ENCODE measurements at places on chromosomes 4 and X. TPM values are rescaled to one million over a fixed set of nuclear protein-coding genes. Genes with fewer than 3 reads are reported as not detected.

XK gene
- total RNA-seq: not detected

IL1RAPL2 gene
- total RNA-seq: not detected

DNA sequence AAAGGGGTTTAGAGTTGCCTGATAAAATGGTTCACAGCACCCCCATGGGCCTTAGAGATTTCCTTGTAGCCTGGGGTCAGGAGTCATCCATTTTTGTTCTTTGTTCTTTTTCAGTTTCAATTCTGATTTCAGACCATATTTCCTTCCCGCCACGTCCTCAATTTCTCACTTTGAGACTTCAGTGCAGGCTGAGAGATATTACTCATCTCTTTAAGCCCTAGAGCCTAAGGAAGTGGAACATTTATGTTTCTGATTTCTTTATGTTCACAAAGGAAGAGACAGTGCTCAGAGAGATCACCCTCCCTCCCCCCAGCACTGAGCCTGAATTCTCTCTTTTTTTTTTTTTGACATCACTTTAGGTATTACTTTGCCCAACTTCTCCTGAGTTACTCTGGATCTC, 56.3 kb downstream of the MSN start:
- H3K36me3 ChIP-seq: peaks cover 18% of the 10 kb centered on the region
- H3K4me3 ChIP-seq: peak overlapping the region; percentile 14
- H3K27me3 ChIP-seq: no peaks in the 10 kb centered on the region
- peak; percentile 67 for DNase-seq

DNA sequence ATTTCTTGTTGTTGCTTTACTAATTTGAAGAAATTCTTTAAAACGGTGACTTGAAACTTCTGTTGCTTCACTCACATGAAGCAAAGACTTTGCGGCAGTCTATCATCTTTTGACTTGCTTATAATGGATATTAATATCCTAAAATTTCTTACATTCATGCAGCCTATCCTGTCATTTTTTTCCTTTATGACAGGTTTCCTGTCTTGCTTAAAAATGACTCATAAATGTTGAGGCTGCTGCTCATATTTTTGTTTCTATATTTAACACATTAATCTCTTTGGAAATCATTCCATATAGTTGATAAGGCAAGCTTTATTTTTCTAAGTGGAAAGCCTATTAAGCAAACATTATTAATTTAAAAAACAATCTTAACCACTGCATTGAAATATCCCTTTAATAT, 176.6 kb upstream of the GALNTL6 start:
- H3K4me3 ChIP-seq: no peak overlapping the region
- no peaks in the 10 kb centered on the region for H3K27me3 ChIP-seq
- H3K27ac ChIP-seq: no peak overlapping the region

GRCh38 chrX:72146527-72146926, 14.8 kb upstream of the RTL5 start:
- peaks cover 60% of the 10 kb centered on the region for H3K27me3 ChIP-seq
- no peaks in the 10 kb centered on the region for H3K36me3 ChIP-seq
- no peak for DNase-seq
- peaks cover 25% of the 10 kb centered on the region for H3K4me1 ChIP-seq

- H3K4me3 ChIP-seq: no peak overlapping the region
- no peak for DNase-seq
- H3K27ac ChIP-seq: no peak overlapping the region
Measured at GRCh38 chrX:10508891-10509290, 111.5 kb downstream of the MID1 start.

- peaks cover 10% of the 10 kb centered on the region for H3K4me1 ChIP-seq
- no peak overlapping the region for H3K27ac ChIP-seq
- H3K27me3 ChIP-seq: no peaks in the 10 kb centered on the region
- no peak overlapping the region for H3K4me3 ChIP-seq
Measured at GRCh38 chr4:150501983-150502382, 80.0 kb upstream of the MAB21L2 start.

- no peak overlapping the region for H3K27ac ChIP-seq
- H3K4me3 ChIP-seq: no peak overlapping the region
- H3K4me1 ChIP-seq: peaks cover 5% of the 10 kb centered on the region
Measured at GRCh38 chrX:100677611-100678181, 33.7 kb downstream of the SRPX2 start.

DNA sequence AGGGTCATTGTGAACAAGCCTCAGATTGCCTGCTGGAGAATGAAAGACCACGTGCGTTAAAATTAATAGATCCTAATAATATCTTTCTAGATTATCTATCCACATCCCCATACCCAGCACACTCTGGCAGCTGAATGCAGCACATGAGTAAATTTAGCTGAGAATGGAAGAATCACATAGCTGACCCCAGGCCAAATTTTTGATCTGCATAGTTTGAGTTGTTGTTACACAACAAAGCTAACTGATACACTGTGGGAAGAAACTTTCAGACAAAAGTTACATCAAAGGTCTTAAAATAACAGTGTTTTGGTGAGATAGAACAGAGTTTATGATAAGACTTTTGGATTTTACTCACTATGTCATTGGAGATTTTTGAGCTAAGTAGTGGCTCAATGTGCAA, 72.4 kb upstream of the ANXA10 start:
- H3K4me1 ChIP-seq: no peaks in the 10 kb centered on the region
- no peaks in the 10 kb centered on the region for H3K27me3 ChIP-seq
- DNase-seq: no peak

- no peak overlapping the region for H3K4me3 ChIP-seq
- DNase-seq: no peak
- H3K36me3 ChIP-seq: no peaks in the 10 kb centered on the region
- H3K27ac ChIP-seq: no peak overlapping the region
- no peaks in the 10 kb centered on the region for H3K4me1 ChIP-seq
Measured at GRCh38 chrX:85303544-85303943, 59.8 kb downstream of the ZNF711 start.

GRCh38 chrX:10208281-10208856, 51.6 kb downstream of the CLCN4 start:
- H3K4me1 ChIP-seq: no peaks in the 10 kb centered on the region
- H3K36me3 ChIP-seq: no peaks in the 10 kb centered on the region
- no peak overlapping the region for H3K4me3 ChIP-seq
- DNase-seq: no peak

DNA sequence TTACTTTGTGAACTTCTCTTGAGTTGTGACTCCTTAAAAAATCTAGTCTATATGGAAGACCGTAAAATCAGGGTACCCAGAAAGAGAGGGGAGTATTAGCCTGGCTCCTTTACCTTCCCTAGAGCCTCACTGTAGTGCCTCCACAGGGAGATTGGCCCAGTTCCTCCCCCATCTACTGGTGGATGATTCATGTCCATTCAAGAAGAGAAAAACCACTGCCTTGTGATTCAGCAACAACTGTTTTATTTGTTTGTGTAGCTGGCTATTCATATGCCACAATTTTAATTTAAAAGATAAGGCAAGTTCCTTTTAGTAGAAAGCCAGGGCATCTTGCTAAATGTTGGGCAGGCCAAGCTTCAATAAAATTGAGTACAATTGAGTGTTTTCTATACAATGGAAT, 221.8 kb upstream of the KCNIP4 start:
- no peak overlapping the region for H3K27ac ChIP-seq
- no peak overlapping the region for H3K4me3 ChIP-seq
- no peaks in the 10 kb centered on the region for H3K36me3 ChIP-seq

DNA sequence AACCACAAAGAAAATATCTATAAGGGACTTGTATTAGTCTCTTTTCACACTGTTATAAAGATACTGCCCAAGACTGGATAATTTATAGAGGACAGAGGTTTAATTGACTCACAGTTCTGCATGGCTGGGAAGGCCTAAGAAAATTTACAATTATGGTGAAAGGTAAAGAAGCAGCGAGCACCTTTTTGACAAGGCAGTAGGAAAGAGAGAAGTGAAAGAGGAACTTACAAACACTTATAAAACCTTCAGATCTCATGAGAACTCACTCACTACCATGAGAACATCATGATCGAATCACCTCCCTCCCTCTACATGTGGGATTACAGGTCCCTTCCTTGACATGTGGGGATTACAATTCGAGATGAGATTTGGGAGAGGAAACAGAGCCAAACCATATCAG, 856.0 kb downstream of the TRAM1L1 start:
- no peaks in the 10 kb centered on the region for H3K27me3 ChIP-seq
- no peak overlapping the region for H3K27ac ChIP-seq

DNA sequence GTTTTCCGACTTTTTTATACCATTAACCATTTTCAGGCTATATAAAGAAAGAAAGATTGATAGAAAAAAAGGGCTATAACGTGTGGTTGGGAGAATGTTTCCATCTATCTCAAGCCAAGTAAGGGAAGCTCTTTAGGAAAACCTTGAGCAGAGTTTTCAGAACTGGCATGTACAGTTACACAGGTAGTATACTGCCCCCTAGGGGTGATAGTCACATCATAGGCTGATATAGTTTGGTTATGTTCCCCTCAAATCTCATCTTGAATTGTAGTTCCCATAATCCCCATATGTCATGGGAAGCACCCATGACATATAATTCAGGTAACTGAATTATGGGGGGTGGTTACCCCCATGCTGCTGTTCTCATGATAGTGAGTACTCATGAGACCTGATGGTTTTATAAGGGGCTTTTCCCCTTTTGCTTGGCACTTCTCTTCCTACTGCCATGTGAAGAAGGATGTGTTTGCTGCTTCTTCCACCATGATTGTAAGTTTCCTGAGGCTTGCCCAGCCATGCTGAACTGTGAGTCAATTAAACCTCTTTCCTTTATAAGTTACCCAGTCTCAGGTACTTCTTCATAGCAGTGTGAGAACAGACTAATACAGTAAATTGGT, 186.8 kb downstream of the TMA16 start:
- H3K4me3 ChIP-seq: no peak overlapping the region
- no peak overlapping the region for H3K27ac ChIP-seq
- no peaks in the 10 kb centered on the region for H3K4me1 ChIP-seq

DNA sequence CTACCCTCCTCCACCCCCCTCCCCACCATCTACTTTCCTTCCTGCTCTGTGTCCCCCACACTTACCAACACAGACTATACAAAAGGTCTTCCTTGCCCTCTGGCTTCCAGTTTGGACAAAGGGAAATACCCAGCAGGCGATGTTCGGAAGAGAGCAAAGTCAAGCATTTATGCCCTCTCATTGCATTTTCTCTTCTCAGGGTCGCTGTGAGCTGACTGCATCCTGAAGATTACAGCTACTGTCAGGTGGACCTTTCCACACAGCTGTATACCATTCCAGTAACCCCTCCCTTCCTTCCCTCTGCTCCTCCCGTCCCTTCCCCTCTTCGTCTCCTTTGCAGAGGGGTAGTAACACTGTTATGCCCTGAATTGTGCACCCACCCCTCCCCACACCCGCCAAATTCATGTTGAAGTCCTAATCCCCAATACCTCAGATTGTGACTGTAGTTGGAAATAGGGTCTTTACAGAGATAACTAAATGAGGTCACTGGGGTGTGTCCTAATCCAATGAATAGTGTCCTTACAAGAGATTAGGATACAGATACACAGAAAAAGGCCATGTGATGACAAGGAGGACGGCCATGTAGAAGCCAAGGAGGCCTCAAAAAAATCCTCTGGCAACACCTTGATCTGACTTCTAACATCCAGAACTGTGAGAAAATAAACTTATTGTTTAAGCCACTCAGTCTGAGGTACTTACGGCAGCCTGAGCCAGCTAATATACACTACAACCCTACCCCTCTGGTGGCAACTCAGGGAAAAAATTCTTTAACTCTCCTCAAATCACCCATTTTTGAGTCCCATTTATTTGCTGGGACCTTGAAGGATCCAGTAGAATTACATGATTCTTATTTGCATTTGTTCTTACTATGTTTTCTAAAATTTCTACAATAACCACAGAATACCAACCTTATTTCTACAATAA, 11.7 kb downstream of the MORF4L2 start:
- no peak overlapping the region for H3K4me3 ChIP-seq
- no peak for DNase-seq
- H3K27ac ChIP-seq: no peak overlapping the region
- no peaks in the 10 kb centered on the region for H3K27me3 ChIP-seq
- no peaks in the 10 kb centered on the region for H3K4me1 ChIP-seq
- H3K36me3 ChIP-seq: peaks cover 10% of the 10 kb centered on the region

DNA sequence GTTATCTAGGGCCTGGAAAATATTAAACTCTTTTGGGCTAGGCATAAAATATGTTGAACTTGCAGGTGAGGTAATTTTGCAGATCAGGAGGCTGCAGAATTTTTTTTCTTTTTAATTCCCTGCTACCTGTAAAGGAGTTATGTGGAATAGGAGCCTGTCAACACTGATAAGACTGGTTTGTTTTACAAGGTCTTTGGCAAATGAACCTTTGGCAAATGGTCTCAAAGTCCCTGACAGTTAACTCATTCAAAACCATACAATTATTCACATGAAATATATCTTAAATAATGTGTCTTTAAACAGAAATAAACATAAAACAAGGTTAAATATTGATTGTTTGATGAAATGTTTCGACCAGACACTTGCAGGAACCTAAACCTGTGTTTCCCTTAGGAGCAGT, 340.2 kb downstream of the GASK1B start:
- no peaks in the 10 kb centered on the region for H3K27me3 ChIP-seq
- DNase-seq: no peak
- H3K27ac ChIP-seq: no peak overlapping the region
- H3K4me1 ChIP-seq: no peaks in the 10 kb centered on the region
- H3K36me3 ChIP-seq: no peaks in the 10 kb centered on the region

- no peak for DNase-seq
- peaks cover 52% of the 10 kb centered on the region for H3K4me1 ChIP-seq
Measured at GRCh38 chr4:67571975-67572374, 13.4 kb downstream of the STAP1 start.

DNA sequence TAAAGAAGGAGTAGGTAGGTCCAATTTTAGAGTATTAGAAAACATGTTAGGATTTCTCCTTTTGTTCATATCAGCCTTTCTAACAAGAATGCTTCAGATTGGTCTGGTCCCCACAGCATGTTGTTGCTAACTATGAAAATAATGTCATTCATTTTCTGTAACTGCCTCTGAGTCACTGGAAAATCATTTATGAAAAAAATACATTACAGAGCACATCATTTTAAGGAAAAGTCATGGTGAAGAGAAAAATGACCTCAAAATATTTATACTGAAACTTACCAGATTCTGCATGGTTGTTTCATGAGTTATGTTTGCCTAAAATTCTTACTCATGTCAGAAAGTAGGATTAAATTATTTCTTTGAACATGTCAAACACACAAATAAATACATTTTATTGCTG, 35.2 kb downstream of the DTHD1 start:
- H3K4me3 ChIP-seq: peak overlapping the region; percentile 68
- no peaks in the 10 kb centered on the region for H3K27me3 ChIP-seq
- peak overlapping the region; percentile 79 for H3K27ac ChIP-seq
- DNase-seq: no peak
- peaks cover 3% of the 10 kb centered on the region for H3K36me3 ChIP-seq

DNA sequence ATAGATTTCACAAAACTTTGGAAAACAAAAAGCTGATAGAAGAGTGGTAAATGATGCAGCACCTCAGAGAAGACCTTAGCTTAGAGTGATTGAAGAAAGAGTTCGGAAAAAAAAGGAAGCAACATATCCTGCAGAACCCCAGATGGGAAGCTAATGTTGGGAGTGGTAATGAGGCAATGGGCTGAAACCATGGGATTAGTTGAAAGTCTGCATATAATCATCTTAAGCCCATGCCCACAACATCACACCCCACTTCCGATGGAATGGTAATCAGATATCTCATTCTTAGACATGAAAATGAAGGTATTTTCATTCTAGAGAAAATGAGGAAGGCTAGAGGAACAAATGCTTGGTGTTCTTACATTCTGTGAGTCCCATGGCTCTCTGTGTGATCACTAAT, 146.3 kb upstream of the ADAMTS3 start:
- no peak for DNase-seq
- H3K27me3 ChIP-seq: peaks cover 13% of the 10 kb centered on the region
- no peaks in the 10 kb centered on the region for H3K36me3 ChIP-seq
- no peaks in the 10 kb centered on the region for H3K4me1 ChIP-seq

Measured in activated T-cell treated with anti-CD3 and anti-CD28 coated beads, Interleukin-2, amount 50 U/mL, for 72 hours (primary cell).